ENCODE measurements at places on chromosomes 2 and 18. TPM values are rescaled to one million over a fixed set of nuclear protein-coding genes. Genes with fewer than 3 reads are reported as not detected.

GRCh38 chr2:196274387-196274809 is 103.0 kb upstream of the STK17B start:
- peaks cover 13% of the 10 kb centered on the region for H3K36me3 ChIP-seq
- peak overlapping the region; percentile 82 for H3K4me3 ChIP-seq
- H3K4me1 ChIP-seq = peaks cover 45% of the 10 kb centered on the region
- DNase-seq = no peak
- peak overlapping the region; percentile 89 for H3K27ac ChIP-seq

DNA sequence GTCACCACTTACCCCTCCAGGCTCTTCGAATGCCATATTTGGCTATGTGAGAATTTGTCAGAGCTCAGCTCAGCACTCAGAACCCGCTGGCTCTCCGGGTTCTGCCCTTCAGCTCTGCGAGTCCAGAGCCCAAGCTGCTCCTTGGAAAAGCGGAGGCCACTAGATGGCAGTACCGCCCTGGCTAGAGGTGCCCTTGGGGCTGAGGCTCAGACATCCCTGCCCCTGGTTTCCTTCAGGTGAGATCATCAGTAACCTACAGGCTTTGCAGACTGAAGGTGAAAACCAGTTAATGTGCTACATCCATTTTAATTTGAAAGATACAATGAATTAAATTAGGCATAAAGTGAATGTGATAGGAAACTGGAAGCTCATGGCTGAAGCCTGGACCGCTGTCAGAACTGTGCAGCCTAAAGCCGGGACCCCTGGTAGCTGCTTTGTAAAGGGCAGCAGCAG is 285.6 kb downstream of the AGAP1 start:
- no peaks in the 10 kb centered on the region for H3K4me1 ChIP-seq
- peak; percentile 69 for DNase-seq
- no peak overlapping the region for H3K27ac ChIP-seq
- H3K4me3 ChIP-seq = no peak overlapping the region

DNA sequence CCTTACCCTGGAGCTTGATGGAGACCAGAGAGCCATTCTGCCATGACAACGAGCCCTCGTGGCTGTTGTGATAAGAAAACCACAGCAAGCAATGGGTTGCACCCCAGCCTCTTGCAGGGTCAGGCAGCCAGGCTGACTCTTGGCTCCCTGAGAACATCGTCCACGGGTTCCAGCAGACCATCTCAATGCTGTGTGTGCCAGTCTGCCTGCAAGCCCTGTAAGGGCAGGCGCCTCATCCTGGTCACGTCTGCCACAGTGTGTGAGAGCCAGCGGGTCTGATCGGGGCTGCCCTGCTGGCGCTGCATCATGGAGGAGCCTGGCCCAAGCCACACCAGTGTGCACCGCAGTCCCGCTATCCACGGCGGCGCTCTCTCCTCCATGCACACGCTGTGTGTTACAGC is 71.0 kb upstream of the MGAT4A start:
- peaks cover 9% of the 10 kb centered on the region for H3K4me1 ChIP-seq
- H3K27me3 ChIP-seq = no peaks in the 10 kb centered on the region
- DNase-seq = no peak

- no peak for DNase-seq
- H3K36me3 ChIP-seq = no peaks in the 10 kb centered on the region
- no peak overlapping the region for H3K4me3 ChIP-seq
- no peak overlapping the region for H3K27ac ChIP-seq
- H3K27me3 ChIP-seq = peaks cover under 1% of the 10 kb centered on the region
- H3K4me1 ChIP-seq = no peaks in the 10 kb centered on the region
These were observed 241.8 kb upstream of the MGAT5 start for GRCh38 chr2:134011936-134012586.

GRCh38 chr2:10659898-10660568 is 29.7 kb downstream of the NOL10 start:
- H3K27ac ChIP-seq = no peak overlapping the region
- peak; percentile 57 for DNase-seq
- peaks cover 10% of the 10 kb centered on the region for H3K4me1 ChIP-seq
- no peaks in the 10 kb centered on the region for H3K27me3 ChIP-seq
- no peak overlapping the region for H3K4me3 ChIP-seq
- peaks cover 18% of the 10 kb centered on the region for H3K36me3 ChIP-seq

DNA sequence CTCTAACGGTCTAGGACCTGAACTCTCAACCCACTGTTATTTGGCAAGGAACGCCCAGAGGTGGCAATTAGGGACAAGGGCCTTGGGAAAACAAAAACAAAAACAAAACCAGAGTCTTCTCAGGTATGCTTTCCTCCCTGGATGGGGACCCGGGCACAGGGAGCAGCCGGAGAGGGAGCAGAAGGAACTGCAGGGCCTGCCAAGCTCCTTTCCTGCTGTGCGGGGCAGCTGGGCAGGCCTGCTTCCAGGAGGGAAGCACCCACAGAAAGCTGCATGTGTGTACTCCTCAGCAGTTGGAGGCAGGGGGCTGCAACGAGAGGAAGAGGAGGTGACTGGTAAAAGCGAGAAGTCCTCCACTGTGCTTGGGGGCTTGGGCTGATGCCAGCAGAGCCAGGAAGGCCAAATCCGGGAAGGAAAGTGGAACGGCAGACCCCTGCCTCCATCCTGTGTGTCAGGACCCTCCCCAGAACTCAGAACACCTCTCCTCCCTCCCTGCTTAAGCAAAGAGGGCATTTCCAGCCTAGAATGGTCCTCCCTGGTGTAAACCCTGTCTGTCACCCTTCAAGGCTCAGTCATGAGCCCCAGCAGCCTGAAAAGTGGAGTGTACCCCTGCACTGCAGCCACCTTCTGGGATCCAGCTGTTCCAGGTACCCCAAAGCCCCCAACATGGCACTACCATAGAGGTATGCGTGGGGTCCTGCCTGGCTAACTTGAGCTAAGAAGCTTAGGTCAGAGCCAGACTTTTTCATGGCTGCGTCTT is 56.3 kb downstream of the DNMT3A start:
- peaks cover 22% of the 10 kb centered on the region for H3K36me3 ChIP-seq
- peaks cover 23% of the 10 kb centered on the region for H3K4me1 ChIP-seq

DNA sequence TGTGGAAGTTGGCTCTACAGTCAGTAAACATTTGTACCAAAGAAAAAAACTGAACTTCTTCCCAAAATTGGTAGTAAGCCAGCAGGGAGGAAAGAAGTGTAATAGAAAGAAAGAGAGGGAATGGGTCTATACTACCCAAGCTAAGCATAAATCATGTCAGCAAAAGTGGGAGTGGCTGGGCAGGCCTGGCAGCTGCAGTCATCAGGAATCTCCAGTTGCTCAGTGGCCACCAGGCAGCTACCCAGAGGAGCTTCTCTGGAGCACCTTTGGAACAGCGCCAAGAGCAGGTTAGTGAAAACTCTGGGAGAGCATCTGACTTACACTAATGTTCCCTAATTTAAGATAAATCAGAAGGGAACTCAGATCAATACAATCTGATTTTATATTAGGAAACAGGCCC is 14.3 kb downstream of the FRZB start:
- no peaks in the 10 kb centered on the region for H3K4me1 ChIP-seq
- no peak for DNase-seq
- peaks cover 42% of the 10 kb centered on the region for H3K27me3 ChIP-seq
- no peaks in the 10 kb centered on the region for H3K36me3 ChIP-seq
- no peak overlapping the region for H3K27ac ChIP-seq

DNA sequence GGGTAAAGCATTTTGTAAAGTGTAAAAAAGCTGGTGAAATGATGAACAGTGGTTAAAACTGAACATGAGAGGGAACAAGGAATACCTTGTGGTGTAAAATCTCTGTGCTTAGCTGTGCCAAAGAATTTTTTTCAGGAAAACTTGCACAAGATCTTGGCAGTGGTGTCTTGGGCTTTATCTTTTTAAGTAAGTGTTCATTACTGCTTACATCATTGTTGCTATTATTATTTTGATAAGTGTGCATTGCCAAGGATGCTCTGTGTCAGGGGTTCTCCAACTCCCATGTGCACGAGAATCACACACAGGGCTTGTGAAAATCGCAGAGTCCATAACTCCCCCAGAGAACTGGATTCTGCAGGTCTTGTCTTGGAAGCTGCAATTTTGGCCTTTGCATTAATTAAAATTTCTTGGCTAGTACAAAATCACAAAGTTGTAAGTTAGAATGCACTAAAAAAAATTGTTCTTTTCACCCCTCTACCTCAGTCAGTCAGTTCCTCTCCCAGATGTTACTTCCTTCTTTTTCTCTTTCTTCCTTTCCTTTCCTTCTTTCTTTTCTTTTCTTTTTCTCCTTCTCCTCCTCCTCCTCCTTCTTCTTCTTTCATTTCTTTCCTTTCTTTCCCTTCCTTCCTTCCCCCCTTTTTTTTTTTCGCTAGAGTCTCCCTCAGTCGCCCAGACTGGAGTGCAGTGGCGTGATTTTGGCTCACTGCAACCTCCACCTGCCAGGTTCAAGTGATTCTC is 37.8 kb downstream of the GATA6 start:
- H3K27ac ChIP-seq = no peak overlapping the region
- H3K4me1 ChIP-seq = no peaks in the 10 kb centered on the region
- no peak for DNase-seq
- H3K27me3 ChIP-seq = peaks cover 6% of the 10 kb centered on the region
- H3K4me3 ChIP-seq = no peak overlapping the region
- no peaks in the 10 kb centered on the region for H3K36me3 ChIP-seq

- no peaks in the 10 kb centered on the region for H3K36me3 ChIP-seq
- DNase-seq = no peak
- H3K4me3 ChIP-seq = no peak overlapping the region
- peaks cover 2% of the 10 kb centered on the region for H3K27me3 ChIP-seq
- H3K4me1 ChIP-seq = no peaks in the 10 kb centered on the region
- no peak overlapping the region for H3K27ac ChIP-seq
These were observed 84.0 kb downstream of the LIPG start for GRCh38 chr18:49645841-49646351.

DNA sequence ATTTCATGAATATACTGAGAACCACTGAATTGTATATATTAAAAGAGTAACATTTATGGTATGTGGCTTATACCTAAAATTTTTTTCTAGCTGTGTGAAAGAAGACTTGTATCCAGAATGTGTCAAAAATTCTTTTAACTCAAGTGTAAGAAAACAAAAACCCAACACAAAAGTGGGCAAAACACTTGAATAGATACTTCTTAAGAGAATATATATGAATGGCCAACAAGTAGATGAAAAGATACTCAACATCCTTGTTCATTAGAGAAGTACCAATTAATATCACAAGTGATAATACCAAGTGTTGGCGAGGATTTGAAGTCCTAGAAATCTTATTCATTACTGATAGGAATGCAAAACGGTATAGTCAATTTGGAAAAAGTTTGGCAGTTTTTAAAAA is 107.2 kb upstream of the MYO3B start:
- no peak overlapping the region for H3K4me3 ChIP-seq
- DNase-seq = no peak
- H3K27me3 ChIP-seq = no peaks in the 10 kb centered on the region

DNA sequence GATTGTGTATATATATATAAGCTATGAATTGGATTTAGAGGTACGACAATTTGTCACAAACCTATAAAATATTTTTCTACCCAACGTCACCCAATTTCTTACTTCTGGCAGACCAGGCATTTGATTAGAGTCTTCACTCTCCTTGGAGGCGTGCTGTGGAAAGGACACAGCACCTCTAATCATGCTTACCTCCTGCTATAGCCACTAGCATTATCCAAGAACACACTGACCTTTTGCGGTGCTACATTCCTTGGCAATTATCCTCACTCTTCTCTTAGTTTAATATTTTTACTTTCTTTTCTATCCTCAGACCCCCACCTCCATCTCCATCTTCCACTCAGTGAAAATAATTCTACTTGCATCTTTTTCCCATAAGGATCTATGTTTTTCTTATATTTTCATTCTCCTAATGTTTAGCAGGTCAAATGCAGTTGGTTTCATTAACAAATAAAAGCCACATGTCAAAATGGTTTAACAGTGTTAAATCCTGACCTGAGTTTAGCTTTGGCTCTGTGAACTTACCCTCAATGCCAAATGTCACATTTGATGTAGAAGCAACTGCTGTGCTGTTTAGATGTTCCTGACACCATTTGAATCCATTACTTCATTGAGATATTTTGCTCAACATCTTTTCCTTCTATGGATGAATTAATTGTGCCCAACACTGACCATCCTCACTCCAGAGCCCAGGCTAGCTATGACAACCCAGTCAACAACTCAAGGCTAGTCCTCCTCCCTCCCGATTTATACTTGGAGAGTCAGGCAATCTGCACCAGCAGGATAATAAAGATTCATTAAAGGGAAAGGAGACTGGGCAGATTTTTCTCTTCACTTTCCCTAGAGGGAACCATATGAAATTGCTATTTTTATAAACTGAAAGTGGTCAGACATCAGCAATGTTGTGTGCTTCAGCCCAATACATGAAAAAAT is 240.5 kb downstream of the MREG start:
- no peak overlapping the region for H3K4me3 ChIP-seq
- no peak for DNase-seq
- no peaks in the 10 kb centered on the region for H3K4me1 ChIP-seq
- no peak overlapping the region for H3K27ac ChIP-seq

- H3K4me1 ChIP-seq = no peaks in the 10 kb centered on the region
- no peak for DNase-seq
- H3K27me3 ChIP-seq = no peaks in the 10 kb centered on the region
- H3K36me3 ChIP-seq = no peaks in the 10 kb centered on the region
- no peak overlapping the region for H3K27ac ChIP-seq
These were observed 149.2 kb upstream of the NCKAP5 start for GRCh38 chr2:133717497-133717896.

- H3K36me3 ChIP-seq = no peaks in the 10 kb centered on the region
- H3K27ac ChIP-seq = no peak overlapping the region
- DNase-seq = no peak
- no peaks in the 10 kb centered on the region for H3K4me1 ChIP-seq
- peaks cover 9% of the 10 kb centered on the region for H3K27me3 ChIP-seq
These were observed 51.2 kb downstream of the CYRIA start for GRCh38 chr2:16614314-16614860.

DNA sequence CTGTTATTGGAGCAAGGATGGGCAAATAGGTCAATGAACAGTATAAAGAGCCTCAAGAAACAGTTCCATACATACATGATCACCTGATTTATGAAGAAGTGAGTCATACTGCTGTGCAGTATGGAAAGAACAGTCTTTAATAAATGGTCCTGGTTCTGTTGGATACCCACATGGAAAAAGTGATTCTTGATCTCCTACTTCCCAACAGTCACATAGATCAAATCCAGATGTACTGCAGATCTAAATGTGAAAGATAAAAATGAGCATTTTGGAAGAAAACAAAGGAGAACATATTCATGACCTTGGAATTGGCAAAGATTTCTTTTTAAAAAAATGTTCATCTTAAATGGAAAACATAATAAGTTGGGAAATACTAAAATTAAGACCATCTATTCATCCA is 75.8 kb downstream of the CCDC148 start:
- no peak for DNase-seq
- no peaks in the 10 kb centered on the region for H3K36me3 ChIP-seq
- H3K4me3 ChIP-seq = no peak overlapping the region

Gene UGT1A10
- total RNA-seq = not detected

Gene SNORC
- total RNA-seq = 2.1 TPM

Gene GAD1
- 1.9 TPM for total RNA-seq

Gene SCTR
- total RNA-seq = not detected

Gene MDH1B
- 0.44 TPM for total RNA-seq

Gene LOXL3
- 0.62 TPM for total RNA-seq

Gene PELI1
- total RNA-seq = 25.7 TPM

Gene OTX1
- not detected for total RNA-seq

Gene RAX
- not detected for total RNA-seq

Gene TBR1
- not detected for total RNA-seq

Gene CHRND
- total RNA-seq = not detected

All from activated naive CD8-positive, alpha-beta T cell treated with anti-CD3 and anti-CD28 coated beads, Interleukin-2, amount 10 ng/mL, durations not matched to agents 7 days and 5 days (primary cell).